A549 treated with DMSO at 1 μM for 4 hours (cell line): ENCODE measurements at places on chromosomes 13 and 19. TPM values are rescaled to one million over a fixed set of nuclear protein-coding genes. Genes with fewer than 3 reads are reported as not detected.

CLEC11A gene
- 6.4 to 10.5 TPM (median 9.0 TPM) in 5 replicates for total RNA-seq

ZNF560 gene
- not detected in 5 replicates for total RNA-seq

ZNF415 gene
- total RNA-seq = not detected in 5 replicates

WDR87 gene
- total RNA-seq = not detected in 5 replicates

KCTD12 gene
- total RNA-seq = 1.9 to 2.7 TPM (median 2.3 TPM) in 5 replicates

C19orf67 gene
- not detected in 5 replicates for total RNA-seq

UBAC2 gene
- total RNA-seq = 58.5 to 71.0 TPM (median 70.4 TPM) in 5 replicates

C19orf38 gene
- 0.10 to 0.23 TPM (median 0.11 TPM) in 4 of 5 replicates, not detected in the other for total RNA-seq

OR4F17 gene
- not detected in 5 replicates for total RNA-seq

BCKDHA gene
- total RNA-seq = 33.0 to 54.6 TPM (median 39.5 TPM) in 5 replicates

CBLC gene
- total RNA-seq = not detected in 5 replicates

COMP gene
- 0.03 to 0.06 TPM (median 0.06 TPM) in 3 of 5 replicates, not detected in the others for total RNA-seq

OR10H1 gene
- total RNA-seq = not detected in 5 replicates

SLC10A2 gene
- total RNA-seq = not detected in 5 replicates

GRK1 gene
- 0.02 TPM in 1 of 5 replicates, not detected in the others for total RNA-seq

KL gene
- 0.01 to 0.03 TPM (median 0.03 TPM) in 3 of 5 replicates, not detected in the others for total RNA-seq

MAG gene
- not detected in 5 replicates for total RNA-seq

WASF3 gene
- total RNA-seq = 0.12 to 0.22 TPM (median 0.17 TPM) in 5 replicates

PGPEP1 gene
- 2.2 to 4.3 TPM (median 3.7 TPM) in 5 replicates for total RNA-seq

GIPR gene
- total RNA-seq = 2.2 to 3.4 TPM (median 2.9 TPM) in 5 replicates

TMEM86B gene
- 3.2 to 7.0 TPM (median 4.7 TPM) in 5 replicates for total RNA-seq

SLC25A23 gene
- total RNA-seq = 15.8 to 20.7 TPM (median 18.4 TPM) in 5 replicates

GJB2 gene
- total RNA-seq = 0.85 to 1.2 TPM (median 1.1 TPM) in 5 replicates
